Nucleus accumbens (tissue), 56 donors: ENCODE measurements at places on chromosomes 6 and 20.

DNA sequence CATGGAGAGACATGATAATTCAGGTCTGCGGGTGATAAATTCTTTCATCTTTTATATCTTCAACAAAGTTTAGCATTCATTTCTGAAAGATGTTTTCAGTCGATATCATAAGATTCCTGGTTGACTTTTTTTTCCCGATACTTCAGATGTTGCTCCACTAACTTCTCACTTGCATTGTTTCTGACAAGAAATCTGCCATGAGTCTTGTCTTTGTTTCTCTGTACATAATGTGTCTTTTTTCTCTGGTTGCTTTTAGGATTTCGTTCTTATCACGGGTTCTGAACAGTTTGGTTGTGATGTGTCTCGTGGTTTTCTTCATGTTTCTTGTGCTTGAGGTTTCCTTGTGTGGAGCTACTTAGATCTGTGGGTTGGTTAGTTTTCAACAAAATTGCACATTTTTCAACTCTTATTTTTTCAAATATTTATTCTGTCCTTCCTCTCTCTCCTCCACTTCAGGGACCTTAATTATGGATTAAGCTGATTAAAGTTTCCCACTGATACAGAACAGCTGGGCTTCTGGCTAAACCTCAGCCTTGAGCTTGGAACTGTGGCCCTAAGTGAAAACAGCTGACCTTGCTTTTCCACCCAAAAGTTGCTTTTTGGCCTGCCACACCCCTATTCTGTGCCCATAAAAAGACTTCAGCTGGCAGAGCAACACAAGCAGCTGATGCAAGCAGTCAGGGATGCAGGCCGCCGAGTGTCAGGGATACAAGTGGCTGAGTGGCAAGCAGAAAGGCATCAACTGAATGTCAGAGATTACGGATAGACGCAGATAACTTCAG is 97.9 kb upstream of the SNX9 start:
- DNase-seq, result no peak

DNA sequence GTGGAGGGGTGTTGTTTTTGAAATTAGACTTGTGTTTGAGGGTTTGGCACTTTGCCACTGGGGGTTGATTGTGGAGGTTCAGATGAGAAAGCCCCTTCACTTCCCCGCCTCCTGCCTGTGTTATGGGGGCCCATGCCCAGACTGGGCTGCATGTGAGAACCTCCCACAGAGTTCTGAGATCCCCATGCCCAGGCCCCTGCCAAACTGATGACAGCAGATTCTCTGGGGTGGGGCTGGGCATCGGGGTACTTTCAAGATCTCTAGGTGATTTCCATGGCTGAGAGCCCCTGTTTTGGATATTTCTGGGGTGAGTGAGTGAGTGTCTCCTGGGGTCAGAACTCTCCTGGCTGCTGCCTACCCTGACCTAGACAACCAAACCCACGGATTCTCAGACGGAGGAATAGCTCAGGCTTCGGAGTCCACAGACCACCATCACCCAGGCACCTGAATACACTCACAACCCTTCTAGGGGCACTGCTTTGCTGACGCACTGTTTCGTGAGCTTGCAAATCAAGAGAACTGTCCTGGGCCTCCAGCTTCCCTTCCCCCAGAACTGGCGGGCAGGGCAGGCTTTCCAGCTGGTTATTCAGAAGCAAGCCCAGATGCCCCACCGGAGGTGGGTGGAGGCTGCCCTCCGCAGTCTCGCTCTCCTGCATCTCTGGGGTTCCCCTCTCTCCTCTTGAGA is 6.3 kb downstream of the BCAS1 start:
- DNase-seq, result no peak

GRCh38 chr6:84042603-84043002 is 9.0 kb downstream of the MRAP2 start:
- no peak for DNase-seq

GRCh38 chr6:138345565-138346285 is 32.0 kb upstream of the SMIM28 start:
- no peak for DNase-seq

DNA sequence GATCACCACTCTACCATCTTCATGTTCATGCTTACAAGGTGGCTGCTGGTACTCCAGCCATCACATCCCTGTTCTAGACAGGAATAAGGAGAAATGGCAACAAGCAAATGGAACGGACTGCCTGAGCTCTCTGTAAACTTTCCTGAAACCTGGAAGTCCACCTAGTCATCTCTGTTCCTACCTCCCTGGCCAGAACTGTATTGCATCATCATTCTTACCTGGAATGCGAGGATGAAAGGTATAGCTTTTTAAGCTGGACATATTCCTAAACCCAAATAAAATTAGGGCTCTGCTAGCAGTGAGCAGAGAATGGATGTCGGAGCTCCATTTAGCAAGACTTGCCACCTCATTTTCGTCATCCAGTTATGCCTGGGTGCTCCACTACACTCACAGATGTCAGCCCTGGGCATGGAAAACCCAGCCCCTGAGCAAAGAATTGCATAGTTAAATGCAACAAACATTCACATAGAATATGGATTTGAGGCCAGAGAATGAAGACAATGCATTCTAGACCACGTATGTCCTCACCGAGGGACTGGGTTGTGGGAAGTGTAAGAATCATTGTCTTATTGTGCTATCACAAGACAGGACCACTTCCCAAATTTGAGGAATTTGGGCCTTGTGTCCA is 214.3 kb upstream of the CDYL start:
- DNase-seq, result no peak

GRCh38 chr20:7736336-7736735 is 203.9 kb downstream of the HAO1 start:
- no peak for DNase-seq
